ENCODE measurements at places on chromosomes 4 and X. TPM values are rescaled to one million over a fixed set of nuclear protein-coding genes. Genes with fewer than 3 reads are reported as not detected.

The ZAR1 gene
- not detected for total RNA-seq

The ABCG2 gene
- total RNA-seq, result 1.7 TPM

The GSPT2 gene
- total RNA-seq, result 5.2 TPM

The MAML3 gene
- 9.2 TPM for total RNA-seq

The NXF2 gene
- not detected for total RNA-seq

The RHOXF2B gene
- total RNA-seq, result not detected

The MAGEB1 gene
- not detected for total RNA-seq

Measured in endothelial cell of coronary artery (primary cell).